Esophagus mucosa (tissue), 1 donor: ENCODE measurements at places on chromosomes 4 and X. TPM values are rescaled to one million over a fixed set of nuclear protein-coding genes. Genes with fewer than 3 reads are reported as not detected.

ZAR1 gene
- not detected for total RNA-seq

WAS gene
- 1.2 TPM for total RNA-seq

ATP10D gene
- 50.2 TPM for total RNA-seq

TLR8 gene
- 0.32 TPM for total RNA-seq

ADH6 gene
- total RNA-seq: not detected

PLP2 gene
- total RNA-seq: 359 TPM

YY2 gene
- 0.56 TPM for total RNA-seq

ADH1C gene
- total RNA-seq: 0.64 TPM

MAGEB10 gene
- not detected for total RNA-seq

MAGEA9B gene
- total RNA-seq: not detected

CXorf49 gene
- total RNA-seq: 0.40 TPM

WNK3 gene
- 0.40 TPM for total RNA-seq

GPRASP1 gene
- 1.2 TPM for total RNA-seq

HELT gene
- total RNA-seq: not detected

ARAP2 gene
- total RNA-seq: 28.5 TPM

INTS6L gene
- total RNA-seq: 5.3 TPM

REELD1 gene
- total RNA-seq: not detected

POU3F4 gene
- total RNA-seq: not detected

GLRA2 gene
- not detected for total RNA-seq

NSG1 gene
- 58.5 TPM for total RNA-seq

RAB40AL gene
- total RNA-seq: 0.68 TPM

PRSS48 gene
- total RNA-seq: not detected

GAGE12E gene
- total RNA-seq: not detected

MGST2 gene
- total RNA-seq: 128 TPM

CXCL5 gene
- total RNA-seq: 0.12 TPM

TLR1 gene
- 2.7 TPM for total RNA-seq

SH2D1A gene
- total RNA-seq: 0.16 TPM

CHM gene
- total RNA-seq: 13.0 TPM

NR0B1 gene
- total RNA-seq: not detected

SHISA3 gene
- not detected for total RNA-seq

PRDM5 gene
- 4.3 TPM for total RNA-seq

C1QTNF7 gene
- total RNA-seq: 0.52 TPM

CENPI gene
- total RNA-seq: 3.9 TPM

AVPR2 gene
- 0.20 TPM for total RNA-seq
